IMR-90 (cell line): ENCODE measurements at places on chromosomes 7 and 10.

DNA sequence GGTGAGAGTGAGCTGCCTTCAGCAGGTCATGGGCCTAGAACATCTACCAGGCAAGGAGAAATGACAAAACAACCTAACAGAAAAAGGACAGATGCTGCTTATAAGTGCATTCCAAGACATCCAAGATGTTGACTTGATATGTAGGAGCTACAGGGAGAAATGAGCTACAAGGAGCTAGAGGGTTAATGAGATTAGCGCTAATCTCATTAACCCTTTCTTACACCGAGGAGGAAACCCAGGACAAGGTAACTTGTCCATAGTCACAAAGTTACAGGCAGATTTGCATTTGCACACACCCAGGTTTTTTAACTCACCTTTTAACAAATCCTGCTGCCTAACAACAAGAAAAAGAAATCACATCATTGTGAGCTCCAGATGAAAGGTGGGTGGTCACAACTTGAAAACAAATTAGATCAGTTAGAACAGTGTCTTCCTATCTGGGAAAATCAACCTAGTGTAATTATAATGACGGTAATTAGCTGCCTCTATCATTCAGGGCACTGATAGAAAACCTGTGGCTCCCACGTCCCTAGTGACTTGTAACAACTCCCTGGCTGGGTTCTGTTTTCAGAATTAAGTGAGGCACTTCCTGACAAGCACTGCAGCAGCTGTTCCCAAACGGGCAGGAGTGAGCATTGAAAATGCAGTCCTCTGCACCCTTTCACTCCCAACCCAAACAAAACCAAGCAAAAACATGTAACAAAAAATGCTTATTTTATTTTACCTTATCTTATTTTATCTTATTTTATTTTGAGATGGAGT is 5.7 kb downstream of the KIAA1549 start:
- H3K4me1 ChIP-seq: peaks cover 3% of the 10 kb centered on the region; the same call in 1 of the 2 replicates
- DNase-seq: no peak
- no peaks in the 10 kb centered on the region for H3K36me3 ChIP-seq
- H3K27me3 ChIP-seq: no peaks in the 10 kb centered on the region
- no peak overlapping the region for H3K27ac ChIP-seq

- no peak overlapping the region for H3K27ac ChIP-seq
- no peak overlapping the region for H3K4me3 ChIP-seq
- no peak for DNase-seq
Measured at GRCh38 chr10:132523561-132524442, 13.8 kb upstream of the INPP5A start.

DNA sequence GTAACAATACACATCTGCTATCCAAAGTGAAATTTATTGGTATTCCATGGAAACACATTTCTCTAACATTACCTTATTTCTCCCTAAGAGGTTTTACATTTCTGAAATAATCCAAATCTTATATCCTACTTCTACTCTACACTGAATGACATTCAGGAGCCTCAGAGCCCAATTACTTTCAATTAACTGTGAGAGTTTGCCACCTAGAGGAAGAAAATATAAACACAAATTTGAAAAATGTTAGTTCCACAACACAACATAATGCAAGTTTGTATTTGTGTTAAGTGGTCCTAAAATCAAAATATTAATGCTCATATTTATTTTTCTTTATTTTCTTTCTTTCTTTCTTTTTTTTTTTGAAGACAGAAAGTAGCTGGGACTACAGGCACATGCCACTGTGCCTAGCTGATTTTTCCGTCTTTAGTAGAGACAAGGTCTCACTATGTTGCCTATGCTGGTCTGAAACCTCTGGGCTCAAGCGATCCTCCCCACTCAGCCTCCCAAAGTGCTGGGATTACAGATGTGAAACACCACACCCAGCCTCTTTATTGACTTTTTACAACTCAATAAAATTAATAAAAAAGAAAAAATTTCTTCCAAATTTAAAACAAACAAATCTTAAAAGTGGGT is 46.0 kb downstream of the ATAD1 start:
- no peaks in the 10 kb centered on the region for H3K27me3 ChIP-seq
- H3K27ac ChIP-seq: no peak overlapping the region
- peaks cover 11% of the 10 kb centered on the region for H3K4me1 ChIP-seq
- no peak overlapping the region for H3K4me3 ChIP-seq

DNA sequence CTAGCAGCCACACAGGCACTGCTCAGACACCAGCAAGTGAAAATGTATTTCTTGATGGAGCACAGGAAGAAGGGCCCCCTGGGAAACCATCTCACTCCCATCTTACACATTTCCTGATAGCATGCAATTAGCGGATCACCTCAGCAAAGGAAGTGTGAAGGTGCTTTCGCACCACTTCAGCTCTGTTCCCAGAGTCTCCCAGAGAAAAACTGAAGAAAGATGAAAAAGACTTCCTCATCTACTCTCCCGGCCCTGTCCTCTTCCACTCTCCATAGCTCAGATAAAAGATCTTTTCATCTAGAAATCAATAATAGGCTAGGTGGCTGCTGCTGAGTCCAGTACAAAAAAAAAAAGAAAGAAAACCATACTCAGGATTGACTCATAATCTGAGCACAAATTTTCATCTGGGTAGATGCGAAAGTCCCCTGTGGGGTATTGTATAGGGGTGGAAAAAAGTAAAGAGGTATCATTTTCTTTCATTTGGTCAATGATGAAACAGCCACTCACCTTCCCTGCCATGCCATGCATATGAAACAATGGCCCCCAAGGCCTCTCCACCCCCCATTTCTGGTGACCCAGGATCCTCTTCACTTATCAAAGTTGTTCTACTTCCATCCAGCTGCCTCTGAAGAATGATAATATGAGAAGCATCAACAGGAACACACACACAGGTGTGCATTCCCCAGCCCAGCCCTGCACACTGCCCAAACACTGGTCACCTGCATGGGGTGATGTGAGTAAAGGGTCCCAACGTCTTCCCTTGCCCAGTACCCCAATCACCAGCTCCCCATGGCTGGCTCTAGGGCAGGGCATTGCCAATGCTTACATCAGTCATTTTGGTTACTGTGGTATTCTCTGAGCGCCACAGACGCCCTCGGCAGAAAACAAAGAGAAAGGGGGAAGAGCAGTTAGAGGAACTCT is 48.8 kb upstream of the DGKI start:
- peaks cover 44% of the 10 kb centered on the region for H3K36me3 ChIP-seq
- DNase-seq: no peak
- H3K27me3 ChIP-seq: no peaks in the 10 kb centered on the region
- no peak overlapping the region for H3K4me3 ChIP-seq
- H3K4me1 ChIP-seq: no peaks in the 10 kb centered on the region

- H3K36me3 ChIP-seq: no peaks in the 10 kb centered on the region
- H3K4me1 ChIP-seq: no peaks in the 10 kb centered on the region
- peak; percentile 13 for DNase-seq
- no peaks in the 10 kb centered on the region for H3K27me3 ChIP-seq
- no peak overlapping the region for H3K27ac ChIP-seq
Measured at GRCh38 chr10:117439243-117439912, 64.1 kb upstream of the PDZD8 start.

GRCh38 chr7:90593205-90593604 is 2.9 kb upstream of the CDK14 start:
- peaks cover 2% of the 10 kb centered on the region; the same call in 1 of the 2 replicates for H3K4me1 ChIP-seq
- no peak overlapping the region for H3K4me3 ChIP-seq
- no peak overlapping the region for H3K27ac ChIP-seq

GRCh38 chr7:36514289-36515243 is 124.9 kb downstream of the ANLN start:
- no peak overlapping the region for H3K27ac ChIP-seq
- DNase-seq: no peak
- H3K4me1 ChIP-seq: no peaks in the 10 kb centered on the region
- H3K4me3 ChIP-seq: no peak overlapping the region
- peaks cover 5% of the 10 kb centered on the region for H3K27me3 ChIP-seq
- no peaks in the 10 kb centered on the region for H3K36me3 ChIP-seq

- no peaks in the 10 kb centered on the region for H3K27me3 ChIP-seq
- DNase-seq: no peak
- no peaks in the 10 kb centered on the region for H3K4me1 ChIP-seq
- no peak overlapping the region for H3K4me3 ChIP-seq
- H3K36me3 ChIP-seq: no peaks in the 10 kb centered on the region
- no peak overlapping the region for H3K27ac ChIP-seq
Measured at GRCh38 chr7:148261996-148262688, 328.4 kb upstream of the C7orf33 start.
